ENCODE measurements at places on chromosomes 3 and 15. TPM values are rescaled to one million over a fixed set of nuclear protein-coding genes. Genes with fewer than 3 reads are reported as not detected.

The PLA2G4E gene
- polyA plus RNA-seq: 0.07 TPM

DNA sequence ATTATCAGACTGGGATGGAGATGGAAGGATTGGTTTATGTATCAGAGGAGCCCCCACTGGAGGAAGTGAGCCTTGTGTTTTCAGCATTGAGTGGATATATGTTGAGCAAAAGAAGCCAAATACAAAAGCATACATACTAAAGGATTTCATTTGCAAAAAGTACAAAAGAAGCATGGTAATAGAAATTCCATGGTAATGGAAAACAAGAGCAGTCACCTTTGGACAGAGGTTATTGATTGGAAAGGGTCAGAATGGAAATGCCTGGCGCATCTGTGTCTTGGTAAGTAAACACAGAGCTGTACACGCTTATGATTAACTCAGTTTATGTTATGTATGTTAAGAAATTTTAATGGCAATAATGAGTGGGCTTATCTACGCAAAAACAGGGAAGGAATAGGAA, 72.7 kb downstream of the DHX36 start:
- DNase-seq: no peak

The EBLN2 gene
- 0.42 TPM for polyA plus RNA-seq

GRCh38 chr3:151386056-151386455, 1.5 kb upstream of the P2RY12 start:
- DNase-seq: no peak

GRCh38 chr3:48301020-48301799, 32.3 kb downstream of the SPINK8 start:
- DNase-seq: peak; percentile 87

DNA sequence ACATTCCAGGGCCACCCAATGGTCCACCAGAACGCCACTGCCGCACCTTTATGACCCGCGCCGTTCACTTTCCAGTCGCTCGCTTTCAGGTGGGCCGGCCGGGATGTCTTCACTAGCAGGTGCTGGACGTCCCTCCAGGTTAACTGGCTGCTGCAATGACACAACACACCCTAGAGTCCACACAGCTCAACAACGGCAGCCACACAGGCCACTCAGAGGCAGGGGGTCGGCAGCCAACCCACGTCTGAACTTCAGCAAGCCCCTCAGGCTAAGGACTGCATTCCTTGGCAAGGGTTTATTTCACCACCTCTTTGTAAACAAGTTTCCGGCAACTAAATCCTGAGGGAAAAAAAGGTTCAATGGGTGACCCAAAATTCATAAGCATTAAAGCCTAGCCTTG, 89.2 kb upstream of the SNRPA1 start:
- DNase-seq: no peak

DNA sequence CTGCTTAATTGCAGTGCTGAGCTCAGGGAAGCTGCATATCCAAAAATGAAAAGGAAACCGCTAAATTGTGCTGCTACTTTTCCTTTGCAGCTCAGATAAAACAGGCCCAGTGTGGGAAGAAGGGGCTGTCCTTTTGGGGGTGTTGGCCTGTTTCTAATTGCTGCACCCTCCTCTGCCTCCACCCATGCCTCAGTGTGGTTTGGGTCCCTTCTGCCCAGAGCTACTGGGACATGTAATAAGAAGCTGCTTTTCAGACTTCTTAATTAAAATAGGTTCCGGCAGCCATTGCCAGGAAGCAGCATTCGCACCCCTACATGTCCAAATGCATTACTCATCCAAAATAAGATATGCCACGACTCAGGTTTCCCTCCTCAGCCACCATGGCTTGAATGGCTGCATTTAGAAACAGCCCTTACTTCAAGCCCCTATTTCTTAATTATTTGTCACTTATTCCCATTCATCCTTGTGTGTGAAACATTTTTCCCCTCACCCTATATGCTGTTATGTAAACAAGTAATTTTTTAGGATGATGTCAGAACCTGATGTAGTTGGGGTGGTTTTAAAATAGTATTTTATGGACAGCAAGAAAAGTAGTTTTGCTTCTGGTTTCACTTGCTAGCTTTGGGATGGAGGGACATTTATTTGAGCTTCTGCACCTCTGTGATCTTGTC, 235.9 kb upstream of the CTDSPL start:
- no peak for DNase-seq

All from mammary epithelial cell (primary cell).